ENCODE measurements at places on chromosomes 12 and 14. TPM values are rescaled to one million over a fixed set of nuclear protein-coding genes. Genes with fewer than 3 reads are reported as not detected.

RNASE3 gene
- total RNA-seq = not detected

SERPINA10 gene
- not detected for total RNA-seq

TMEM233 gene
- total RNA-seq = not detected

DAO gene
- total RNA-seq = not detected

KIF5A gene
- 21.5 TPM for total RNA-seq

FAIM2 gene
- total RNA-seq = 49.8 TPM

FAM186B gene
- not detected for total RNA-seq

All from Karpas-422 (cell line).